ENCODE measurements at places on chromosomes 1 and 21.

GRCh38 chr21:26116456-26117011, 54.0 kb downstream of the APP start:
- DNase-seq: peak; percentile 49

- peak; percentile 88 for DNase-seq
Measured at GRCh38 chr1:51644533-51645197, 27.8 kb downstream of the OSBPL9 start.

GRCh38 chr1:156887734-156888133, 5.8 kb upstream of the PEAR1 start:
- no peak for DNase-seq

- DNase-seq: no peak
Measured at GRCh38 chr1:86375688-86376087, 20.4 kb downstream of the ODF2L start.

DNA sequence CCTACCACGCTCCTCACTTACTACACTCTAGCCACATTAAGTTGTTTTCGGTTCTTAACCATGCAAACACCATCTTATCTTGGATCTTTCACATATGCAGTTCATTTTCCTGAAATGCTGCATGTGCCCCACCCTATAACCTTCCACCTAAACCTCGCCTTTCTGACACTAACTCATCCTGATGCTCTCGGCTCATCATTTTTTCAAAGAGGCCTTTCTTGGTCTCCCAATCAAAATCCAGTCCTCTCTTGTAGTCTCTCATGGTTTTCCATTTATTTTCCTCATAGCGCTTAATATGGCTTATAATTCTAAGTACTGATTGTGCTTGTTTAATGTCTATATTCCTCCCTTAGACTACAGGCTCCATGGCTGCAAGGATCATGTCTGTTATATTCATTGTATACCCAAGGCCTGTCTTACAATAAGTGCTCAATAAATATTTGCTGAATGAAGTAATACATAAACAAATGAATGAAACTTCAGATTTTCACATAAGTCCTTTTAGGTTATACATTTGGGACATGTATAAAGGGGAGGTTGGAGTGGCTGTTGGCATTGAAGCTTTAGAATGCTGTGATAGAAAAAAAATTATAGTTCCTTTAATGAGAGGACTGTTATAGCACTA, 79.2 kb upstream of the CDC42BPA start:
- no peak for DNase-seq

- DNase-seq: no peak
Measured at GRCh38 chr1:159964144-159964543, 10.1 kb upstream of the SLAMF9 start.

GRCh38 chr1:63316984-63317816, 5.2 kb upstream of the FOXD3 start:
- DNase-seq: no peak

- no peak for DNase-seq
Measured at GRCh38 chr1:109882288-109883245, 28.1 kb upstream of the CSF1 start.

DNA sequence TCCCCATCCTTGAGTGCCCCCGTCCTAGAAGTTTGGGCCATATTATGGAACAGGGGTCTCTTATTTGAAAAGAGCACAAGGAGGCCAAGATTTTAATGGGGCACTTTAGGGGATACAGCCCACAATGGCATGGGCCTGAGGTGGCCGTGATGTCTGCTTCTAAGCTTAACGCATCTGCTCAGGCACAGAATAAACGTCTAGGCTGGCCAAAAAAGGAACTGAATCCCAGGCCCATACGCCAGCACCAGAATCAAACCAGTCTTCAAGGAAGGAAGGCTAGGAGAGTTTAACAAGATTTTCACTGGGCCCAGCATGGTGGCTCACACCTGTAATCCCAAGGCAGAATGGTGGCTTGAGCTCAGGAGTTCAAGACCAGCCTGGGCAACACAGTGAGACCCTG, 9.2 kb upstream of the SARS1 start:
- no peak for DNase-seq

DNA sequence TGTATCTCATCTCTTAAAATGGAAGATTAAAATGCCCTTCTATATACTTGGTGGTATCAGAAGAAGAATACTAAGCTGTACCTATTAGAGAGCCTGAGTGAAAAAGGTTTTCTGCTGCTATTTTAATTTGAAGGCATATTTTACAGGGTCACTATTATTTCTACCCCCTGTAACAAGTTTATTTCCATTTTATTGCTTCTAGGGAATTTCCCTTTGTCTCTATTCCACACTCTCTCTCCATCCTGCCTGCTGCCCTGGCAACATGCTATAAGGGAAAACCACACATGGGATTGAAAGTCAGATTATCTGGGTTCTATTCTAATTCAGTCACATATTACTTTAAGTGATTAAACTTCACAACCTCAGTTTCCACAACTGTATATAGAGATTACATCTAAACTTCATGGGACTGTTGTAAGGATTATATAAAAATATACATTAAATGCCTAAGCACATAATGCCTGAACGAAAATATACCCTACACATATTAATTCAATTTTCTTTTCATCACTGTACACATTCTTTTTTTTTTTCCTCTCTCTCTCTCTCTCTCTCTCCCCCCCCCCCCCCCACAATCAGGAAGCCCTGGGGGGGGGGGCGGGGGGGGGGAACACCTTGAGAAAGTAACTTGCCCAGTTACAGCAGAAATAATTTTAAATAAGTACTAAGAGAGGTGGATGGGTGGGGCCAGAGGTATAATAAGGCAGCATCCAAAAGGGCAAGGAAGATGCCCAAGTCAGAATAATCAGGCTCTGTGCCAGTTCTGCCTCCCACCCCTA, 51.5 kb downstream of the LUZP1 start:
- DNase-seq: no peak

GRCh38 chr21:17763288-17764037, 55.7 kb downstream of the C21orf91 start:
- no peak for DNase-seq

Data from astrocyte (in vitro differentiated cells and primary cell).